ENCODE measurements at places on chromosomes 4 and X.

DNA sequence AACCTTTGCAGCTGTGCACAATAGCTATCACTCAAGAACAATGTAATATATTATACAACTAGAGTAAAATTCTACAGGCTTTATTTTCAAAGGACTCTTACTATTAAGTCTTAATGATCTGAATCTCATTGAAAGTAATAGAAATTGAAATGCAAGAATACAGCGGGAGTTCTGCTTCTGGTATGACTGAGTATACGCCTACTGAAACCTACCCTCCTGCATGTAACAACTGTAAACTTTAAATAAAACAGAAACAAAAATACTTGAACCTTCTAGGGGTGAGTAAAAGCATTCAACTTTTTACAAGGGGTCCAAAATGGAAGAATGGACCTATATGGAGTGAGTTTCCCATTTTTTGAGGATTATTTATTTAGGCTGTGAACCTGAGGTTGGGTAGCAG is 13.5 kb downstream of the DCHS2 start:
- DNase-seq = no peak

- DNase-seq = no peak
Observed at GRCh38 chr4:16676230-16676770, 222.1 kb downstream of the LDB2 start.

GRCh38 chr4:2837904-2838496 is 5.6 kb upstream of the ADD1 start:
- peak; percentile 58 for DNase-seq

GRCh38 chrX:850471-850916 is 219.9 kb downstream of the SHOX start:
- no peak for DNase-seq

- DNase-seq = no peak
Observed at GRCh38 chr4:24914460-24914859, 1.6 kb upstream of the CCDC149 start.

Measured in stimulated activated CD4-positive, alpha-beta T cell treated with anti-CD3 and anti-CD28 coated beads, TNF-alpha, amount 100 ng/mL, for 1 hour (primary cell).